DMS 273 treated with DMSO at 0.1 percent for 48 hours (cell line): ENCODE measurements at places on chromosomes 6 and 20.
A peak's percentile ranks its signal among the peaks of the same experiment; 100 is the strongest.

DNA sequence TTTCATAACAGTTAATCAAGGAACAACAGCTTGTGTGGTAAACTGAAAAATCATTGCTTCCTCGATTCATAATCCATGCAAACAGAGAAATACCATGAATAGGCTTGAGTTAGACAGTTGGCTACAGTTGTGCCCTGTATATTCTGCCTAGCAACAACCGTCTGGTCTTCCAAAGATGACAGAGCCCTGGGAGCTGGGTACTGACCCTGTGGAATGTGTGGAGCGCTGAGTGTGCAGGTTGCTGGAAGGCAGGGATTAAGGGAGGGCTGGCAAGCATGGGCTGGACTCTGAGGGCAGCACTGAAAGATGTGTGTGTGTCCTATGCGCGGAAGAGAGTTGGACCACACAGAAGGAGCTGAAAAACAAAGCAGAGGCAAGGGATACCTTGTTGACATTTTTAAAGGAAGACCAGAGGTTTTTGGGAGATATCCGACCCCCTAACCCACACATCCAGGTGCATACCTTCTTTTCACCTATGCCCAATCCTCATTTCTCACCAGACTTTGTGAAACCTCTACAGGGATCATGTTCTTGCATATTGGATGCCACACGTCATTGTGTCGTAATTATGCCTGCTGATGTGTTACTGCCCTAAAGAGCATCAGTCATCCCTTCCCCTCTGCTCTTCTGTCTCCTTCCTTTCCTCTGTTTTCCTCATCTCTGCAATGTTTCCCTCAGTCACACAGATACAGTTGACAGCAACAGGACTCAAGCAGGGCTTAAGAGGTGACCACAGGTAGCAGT lies 58.2 kb upstream of the VGLL2 start:
- DNase-seq = no peak

- peak; percentile 25 for DNase-seq
Measured at GRCh38 chr6:42960243-42961019, at the start of gene GNMT. GNMT (plus strand) TSS chr6:42960754; CDS start chr6:42960768, 14 bp downstream.

DNA sequence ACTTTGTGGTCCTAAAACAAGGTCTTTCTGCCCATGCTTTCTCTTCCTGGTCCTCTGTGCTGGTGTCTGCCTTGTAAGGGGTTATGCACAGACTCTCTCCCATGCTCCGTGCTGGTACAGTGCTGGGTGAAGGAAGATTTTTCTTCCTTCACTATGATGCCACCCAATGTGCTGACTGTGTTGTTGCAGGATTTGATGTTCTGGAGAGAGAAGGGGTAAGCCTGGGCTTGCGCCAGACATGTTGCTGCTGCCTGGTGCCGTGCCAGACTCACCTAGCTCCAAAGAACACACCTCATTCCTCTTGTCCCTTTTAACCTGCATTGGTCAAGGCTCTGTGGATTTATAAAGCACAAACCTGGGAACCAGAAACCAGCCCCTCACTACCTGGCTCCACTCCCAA lies 28.4 kb upstream of the ARMH2 start:
- peak; percentile 3 for DNase-seq

GRCh38 chr20:20939006-20939405 lies 167.2 kb downstream of the LINC00237 start:
- DNase-seq = no peak

- no peak for DNase-seq
Measured at GRCh38 chr6:55176958-55177357, 2.6 kb downstream of the HCRTR2 start.

DNA sequence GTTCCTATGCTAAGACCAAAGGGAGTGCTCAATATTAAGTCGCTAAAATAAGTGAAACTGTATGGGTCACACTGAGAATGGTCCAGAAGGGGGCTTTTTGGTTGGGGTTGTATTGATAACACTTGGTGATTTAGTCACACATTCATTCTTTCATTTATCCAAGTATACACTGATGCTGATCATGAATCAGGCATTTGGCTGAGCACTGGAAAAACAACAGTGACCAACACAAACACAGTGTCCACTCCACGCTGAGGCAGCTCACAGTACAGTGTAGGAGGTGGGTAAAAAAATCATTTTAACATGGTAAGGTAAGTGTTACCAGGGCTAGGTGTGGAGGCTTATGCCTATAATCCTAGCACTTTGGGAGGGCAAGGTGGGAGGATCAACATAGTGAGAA lies 9.2 kb upstream of the FAM83C start:
- DNase-seq = no peak
